ENCODE measurements at places on chromosomes 4 and X.

DNA sequence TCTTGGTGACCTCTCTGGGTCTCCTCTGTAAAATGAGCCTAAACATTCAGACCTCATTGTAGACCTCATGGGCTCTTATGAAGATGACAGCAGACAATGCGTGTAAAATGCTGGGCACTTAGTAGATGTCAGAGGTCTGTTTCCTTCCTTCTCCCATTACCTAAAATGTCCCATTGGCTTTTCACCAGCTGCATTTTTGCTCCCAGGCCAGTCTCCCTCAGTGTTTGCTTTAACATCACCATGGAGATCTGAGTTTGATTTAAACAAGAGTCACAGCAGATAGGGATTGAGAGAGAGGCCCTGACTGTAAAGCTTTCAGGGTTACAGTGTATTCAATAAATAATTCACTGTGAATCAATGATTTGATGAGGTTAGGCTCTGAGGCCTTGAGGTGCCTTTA lies 24.3 kb downstream of the PSAPL1 start:
- DNase-seq, result no peak

- DNase-seq, result no peak
These were observed 110.2 kb downstream of the CPZ start for GRCh38 chr4:8702516-8703400.

GRCh38 chr4:53810643-53811042 lies 219.4 kb upstream of the LNX1 start:
- no peak for DNase-seq

DNA sequence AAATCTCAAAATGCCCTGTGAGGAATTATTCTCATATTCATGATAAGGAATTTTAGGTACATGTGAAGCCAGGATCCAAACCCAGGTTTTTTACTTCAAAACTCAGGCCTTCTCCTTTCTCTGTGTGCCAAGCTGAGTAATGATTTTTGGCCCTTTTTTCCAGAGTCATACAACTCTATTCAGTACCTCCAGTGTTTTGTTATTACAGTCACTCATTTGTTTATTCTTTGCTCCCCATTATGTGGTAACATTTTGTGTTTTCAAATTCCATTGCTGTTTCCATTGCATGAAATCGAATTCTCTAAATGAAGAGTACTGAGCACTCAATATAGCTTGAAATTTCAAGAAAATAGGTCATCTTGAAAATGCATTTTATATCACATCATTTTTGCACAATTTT lies 315.4 kb downstream of the NR3C2 start:
- no peak for DNase-seq

DNA sequence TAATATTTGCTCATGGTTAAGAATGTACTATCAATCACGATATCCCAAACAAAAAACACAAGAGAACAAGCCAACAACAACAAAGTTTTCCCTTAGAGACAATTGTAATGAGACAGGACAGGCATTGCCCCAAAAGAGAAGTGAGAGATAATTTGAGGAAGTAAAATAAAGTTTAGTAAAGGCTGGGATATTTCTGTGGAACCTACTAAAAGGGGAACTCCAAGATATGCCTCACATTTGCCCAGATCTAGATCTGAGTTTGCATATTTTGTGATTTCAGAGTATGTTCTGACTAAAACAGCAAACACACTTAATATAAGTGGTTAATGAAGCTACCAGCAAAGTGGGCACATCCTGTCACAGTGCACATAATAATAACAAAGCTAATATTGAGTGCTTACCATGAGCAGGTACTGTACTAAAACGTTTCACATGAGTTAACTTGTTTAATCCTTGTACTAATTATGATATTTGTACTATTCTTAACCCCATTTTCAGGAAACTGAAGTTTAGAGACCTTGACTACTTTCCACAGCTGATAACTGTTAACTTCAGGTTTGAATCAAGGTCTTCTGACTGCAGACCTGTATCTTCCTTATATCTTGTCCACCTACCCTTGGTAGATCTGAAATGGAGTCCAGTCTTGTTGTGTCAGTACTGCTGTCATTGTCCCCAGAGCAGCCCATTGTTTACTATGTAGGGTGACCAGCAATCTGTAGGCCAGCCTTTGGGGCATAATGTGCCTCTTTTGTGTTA lies 26.0 kb upstream of the BMP2K start:
- DNase-seq, result no peak

DNA sequence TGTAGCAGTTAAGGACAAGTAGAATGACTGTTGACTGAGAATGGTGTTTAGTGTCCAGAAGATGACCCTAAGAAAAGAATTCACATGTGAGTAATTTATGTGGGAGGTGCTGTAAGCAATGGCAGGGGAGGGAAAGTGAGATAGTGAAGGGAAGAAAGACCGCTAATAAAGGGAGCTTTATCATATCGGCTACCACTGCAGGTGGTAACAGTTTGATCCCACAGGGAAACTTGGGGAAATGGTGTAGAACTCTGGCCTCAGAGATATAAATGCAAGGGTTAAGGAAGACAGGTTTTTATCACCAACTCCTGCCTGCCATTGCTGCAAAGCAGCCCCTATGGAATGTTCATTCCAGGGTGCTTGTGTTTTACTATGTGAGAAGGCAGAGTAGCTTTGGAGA lies 489.6 kb downstream of the STPG2 start:
- no peak for DNase-seq

GRCh38 chr4:183589461-183590099 lies 69.4 kb downstream of the RWDD4 start:
- DNase-seq, result no peak

GRCh38 chr4:98663226-98664006 lies 5.0 kb upstream of the TSPAN5 start:
- DNase-seq, result peak; percentile 11

- DNase-seq, result no peak
These were observed 48.2 kb downstream of the STK26 start for GRCh38 chrX:132071254-132071653.

- no peak for DNase-seq
These were observed 117.0 kb downstream of the DCTD start for GRCh38 chr4:182800216-182800515.

DNA sequence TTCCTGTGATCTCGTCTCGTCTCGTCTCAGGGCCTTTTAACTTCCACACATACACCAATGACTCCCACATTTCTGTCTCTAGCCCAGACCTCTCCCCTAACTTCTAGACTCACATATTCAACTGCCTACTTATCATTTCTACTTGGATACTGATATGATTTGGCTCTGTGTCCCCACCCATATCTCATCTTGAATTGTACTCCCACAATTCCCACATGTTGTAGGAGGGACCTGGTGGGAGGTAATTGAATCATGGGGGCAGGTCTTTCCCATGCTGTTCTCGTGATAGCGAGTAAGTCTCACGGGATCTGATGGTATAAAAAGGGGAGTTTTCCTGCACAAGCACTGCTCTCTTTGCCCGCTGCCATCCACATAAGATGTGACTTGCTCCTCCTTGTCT lies 8.9 kb downstream of the PHKA2 start:
- DNase-seq, result no peak

- no peak for DNase-seq
These were observed 126.2 kb downstream of the KLHL13 start for GRCh38 chrX:117990438-117990837.

DNA sequence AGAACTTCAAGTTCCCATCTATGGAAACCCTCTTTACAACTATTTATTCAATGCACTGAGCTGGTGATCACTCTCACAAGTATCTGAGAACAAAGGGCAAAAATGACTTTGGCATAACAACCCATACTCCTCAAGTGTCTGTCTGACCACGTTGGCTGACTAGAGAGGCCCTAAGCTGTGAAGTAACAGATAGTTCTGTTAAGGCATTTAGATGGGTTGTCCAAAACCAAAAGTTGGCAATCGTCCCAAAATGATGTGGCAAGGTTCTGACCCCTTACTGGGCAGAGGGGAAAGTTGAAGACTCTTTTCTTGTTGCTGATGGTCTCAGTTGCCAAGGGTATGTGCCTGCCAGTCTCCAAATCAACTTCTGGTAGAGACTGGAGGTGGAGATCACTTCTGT lies 524.8 kb downstream of the PPARGC1A start:
- DNase-seq, result no peak

- DNase-seq, result no peak
These were observed 541.3 kb upstream of the TENM3 start for GRCh38 chr4:181701894-181702293.

DNA sequence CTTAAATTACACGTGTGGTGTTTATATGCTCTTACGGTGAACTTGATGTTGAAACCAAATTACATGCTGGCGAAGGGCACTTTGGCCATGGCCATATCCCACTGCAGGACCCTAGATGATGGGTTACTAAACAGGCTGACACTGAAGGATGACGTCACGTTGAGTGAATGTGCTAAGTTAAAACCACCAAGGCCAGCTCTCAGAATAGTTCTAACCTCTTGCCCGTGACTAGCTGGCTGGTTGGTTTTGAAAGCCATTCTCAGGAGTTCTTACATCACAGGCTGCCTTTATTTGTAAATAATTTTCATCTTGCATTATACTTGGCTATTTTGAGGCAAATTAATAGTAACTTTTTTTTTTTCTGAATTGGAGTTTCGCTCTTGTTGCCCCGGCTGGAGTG lies 41.3 kb upstream of the PHEX start:
- no peak for DNase-seq

- DNase-seq, result no peak
These were observed 17.3 kb downstream of the LRPAP1 start for GRCh38 chr4:3514806-3515501.

DNA sequence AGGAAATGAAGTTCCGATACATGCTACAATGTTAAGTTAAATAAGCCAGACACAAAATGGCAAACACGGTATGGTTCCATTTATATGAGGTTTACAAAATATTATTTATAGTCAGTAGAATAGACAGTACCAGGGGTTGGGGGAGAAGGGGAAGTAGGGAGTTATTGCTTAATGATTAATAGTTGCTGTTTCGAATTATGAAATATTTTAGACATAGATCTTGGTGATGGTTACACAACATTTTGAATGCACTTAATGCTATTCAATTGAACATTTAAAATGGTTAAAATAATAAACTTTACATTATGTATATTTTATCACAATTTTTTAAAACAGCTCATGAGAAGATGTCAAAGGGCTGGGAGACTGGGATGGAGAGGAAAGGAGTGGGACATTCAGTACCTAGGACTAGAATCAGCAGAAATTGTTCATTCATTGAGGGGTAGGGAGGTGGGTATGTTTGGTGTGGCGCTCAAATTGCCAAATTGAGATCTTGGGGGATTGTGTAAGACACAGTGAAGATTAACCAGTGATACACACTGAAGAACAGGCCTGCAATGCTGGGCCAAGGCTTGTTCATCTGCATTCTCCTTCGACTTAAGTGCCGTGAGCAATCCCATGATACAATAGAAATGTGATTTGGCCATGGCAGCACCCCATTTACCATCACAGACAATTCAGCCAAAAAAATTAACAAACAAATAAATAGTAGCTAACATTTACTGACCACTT lies 165.6 kb upstream of the GALNT7 start:
- no peak for DNase-seq

DNA sequence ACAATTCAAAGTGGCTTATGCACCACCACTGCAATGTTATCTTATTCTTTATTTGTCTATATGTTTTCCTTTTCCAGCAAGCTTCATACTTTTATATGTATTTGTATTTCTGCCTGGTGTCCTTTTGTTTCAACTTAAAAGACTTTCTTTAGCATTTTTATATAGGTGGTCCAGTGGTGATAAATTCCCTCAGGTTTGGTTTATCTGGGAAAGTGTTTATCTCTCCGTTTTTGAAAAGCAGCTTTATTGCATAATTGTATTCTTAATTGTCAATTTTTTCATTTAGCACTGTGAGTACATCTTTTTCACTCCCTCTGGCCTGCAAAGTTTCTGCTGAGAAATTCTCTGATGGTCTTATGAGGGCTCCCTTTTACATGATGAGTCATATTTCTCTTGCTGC lies 479.0 kb upstream of the GRID2 start:
- DNase-seq, result no peak

DNA sequence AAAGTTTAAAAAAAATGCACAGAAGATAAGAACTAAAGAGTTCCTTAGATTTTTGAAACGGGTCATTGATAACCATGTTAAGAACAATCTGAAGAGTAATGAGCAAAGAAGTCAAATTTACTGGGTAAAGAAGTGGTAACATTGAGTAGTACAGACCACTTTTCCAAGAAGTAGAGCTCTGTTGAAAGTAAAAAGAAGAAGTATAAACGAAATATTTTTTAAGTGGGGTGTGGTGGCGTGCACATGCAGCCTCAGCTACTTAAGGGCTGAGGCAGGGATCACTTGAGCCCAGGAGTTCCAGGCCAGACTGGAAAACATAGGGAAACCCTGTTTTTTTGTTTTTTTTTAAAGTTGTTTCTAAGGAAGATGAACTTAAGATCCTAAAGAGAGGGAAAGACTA lies 68.5 kb downstream of the UBA6 start:
- no peak for DNase-seq

DNA sequence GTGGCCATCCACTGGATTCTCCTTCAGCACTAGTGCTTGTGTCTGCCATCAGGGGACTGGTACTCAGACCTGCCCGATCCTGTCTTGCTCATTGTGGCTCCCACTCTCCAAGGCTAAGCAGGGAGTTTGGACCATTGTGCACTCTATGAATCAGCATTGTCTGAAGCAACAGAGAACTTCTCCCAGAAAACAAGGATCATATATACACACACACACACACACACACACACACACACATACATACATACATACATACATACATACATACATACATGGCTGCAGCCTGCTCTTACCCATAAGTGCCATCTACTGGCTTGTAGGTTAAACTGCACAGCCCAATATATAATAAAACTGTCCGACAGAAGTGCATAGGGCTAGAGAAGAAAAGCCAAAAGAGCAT lies 345.3 kb upstream of the LCORL start:
- no peak for DNase-seq

- no peak for DNase-seq
These were observed 27.4 kb upstream of the HPGD start for GRCh38 chr4:174549721-174550120.

- no peak for DNase-seq
These were observed 3.3 kb downstream of the SH3TC1 start for GRCh38 chr4:8202108-8203051.

DNA sequence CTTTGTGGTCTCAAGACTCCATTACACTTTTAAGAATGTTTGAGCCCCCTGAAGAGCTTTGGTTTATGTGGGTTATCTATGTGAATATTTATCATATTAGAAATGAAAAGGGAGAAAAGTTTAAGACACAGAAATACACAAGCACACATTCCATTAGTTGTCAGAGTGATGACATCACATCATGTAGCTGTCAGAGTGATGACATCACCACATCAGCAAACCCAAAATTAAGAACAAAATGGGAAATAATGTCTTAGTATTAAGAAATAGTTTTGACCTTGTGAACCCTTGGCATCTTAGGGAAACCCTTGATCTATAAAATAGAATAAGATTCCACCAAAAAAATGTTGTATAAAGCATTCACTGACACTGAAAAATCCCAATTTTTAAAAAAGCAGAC lies 195.9 kb downstream of the TSPAN5 start:
- no peak for DNase-seq

DNA sequence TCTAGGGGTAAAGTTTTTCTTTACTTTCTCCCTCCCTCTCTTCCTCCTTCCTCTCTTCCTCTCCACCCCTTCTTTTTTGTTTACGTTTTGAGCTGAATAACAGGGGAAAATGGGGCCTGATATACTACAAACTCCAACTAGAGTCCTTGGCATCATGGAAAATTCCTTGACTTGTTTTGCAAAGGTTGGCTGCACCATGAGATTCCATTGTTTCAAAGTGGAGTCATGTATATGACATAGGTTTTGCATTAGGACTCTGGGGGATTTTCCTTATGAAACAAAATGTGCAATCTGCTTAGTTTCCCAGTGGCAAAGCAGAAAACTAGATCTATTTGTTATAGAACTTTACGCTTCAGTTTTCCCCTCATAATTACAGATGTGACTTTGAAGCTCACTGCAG lies 233.5 kb upstream of the PGRMC2 start:
- no peak for DNase-seq

- no peak for DNase-seq
These were observed 761.5 kb upstream of the GRIA3 start for GRCh38 chrX:122422547-122422946.

Measured in activated T-helper 1 cell treated with Interleukin-2 at 50 U/mL for 16 hours (primary cell).